Cardiac atrium fibroblast (primary cell): ENCODE measurements at places on chromosomes 7 and 10. TPM values are rescaled to one million over a fixed set of nuclear protein-coding genes. Genes with fewer than 3 reads are reported as not detected.

Gene CLRN3
- not detected in 2 replicates for total RNA-seq

Gene NKX6-2
- total RNA-seq = not detected in 2 replicates

Gene ABCC2
- total RNA-seq = 0.32 and 0.54 TPM in 2 replicates

Gene NEUROG3
- total RNA-seq = not detected in 2 replicates

Gene AS3MT
- total RNA-seq = 1.3 and 2.9 TPM in 2 replicates

Gene ABCB4
- 0.16 TPM in 1 of 2 replicates, not detected in the other for total RNA-seq

Gene MACROH2A2
- total RNA-seq = 7.6 and 9.7 TPM in 2 replicates

Gene AOC1
- total RNA-seq = not detected in 2 replicates

Gene RAMP3
- total RNA-seq = not detected in 2 replicates

Gene C10orf67
- not detected in 2 replicates for total RNA-seq

Gene GOLGA7B
- total RNA-seq = not detected in 2 replicates

Gene CAV2
- total RNA-seq = 66.9 and 76.2 TPM in 2 replicates

Gene ANKRD2
- 0.54 TPM in 1 of 2 replicates, not detected in the other for total RNA-seq

Gene FMC1
- 3.2 and 6.3 TPM in 2 replicates for total RNA-seq

Gene SHTN1
- total RNA-seq = 2.9 TPM in 2 replicates

Gene NFE2L3
- 1.1 and 2.4 TPM in 2 replicates for total RNA-seq

Gene GJD4
- total RNA-seq = not detected in 2 replicates

Gene ANKRD22
- total RNA-seq = 1.3 and 3.1 TPM in 2 replicates

Gene ADCYAP1R1
- not detected in 2 replicates for total RNA-seq

Gene SPDYE6
- total RNA-seq = not detected in 2 replicates

Gene EVX1
- total RNA-seq = not detected in 2 replicates

Gene MRC1
- total RNA-seq = under 0.01 TPM in 1 of 2 replicates, not detected in the other

Gene PDE1C
- total RNA-seq = 1.6 and 3.6 TPM in 2 replicates

Gene SEMA4G
- 0.81 and 4.2 TPM in 2 replicates for total RNA-seq

Gene C10orf143
- 1.6 TPM in 1 of 2 replicates, not detected in the other for total RNA-seq

Gene EXOC6
- total RNA-seq = 3.6 and 4.3 TPM in 2 replicates

Gene FKBP6
- total RNA-seq = not detected in 2 replicates

Gene PAPSS2
- 220 and 223 TPM in 2 replicates for total RNA-seq

Gene DMTF1
- 18.8 and 31.1 TPM in 2 replicates for total RNA-seq

Gene ODAD2
- total RNA-seq = not detected in 2 replicates

Gene HOXA10
- under 0.01 TPM in 1 of 2 replicates, not detected in the other for total RNA-seq

Gene TMEM140
- 1.6 and 8.1 TPM in 2 replicates for total RNA-seq

Gene PNLIP
- not detected in 2 replicates for total RNA-seq

Gene TCERG1L
- total RNA-seq = not detected in 2 replicates

Gene FFAR4
- total RNA-seq = not detected in 2 replicates

Gene HOXA5
- total RNA-seq = not detected in 2 replicates

Gene INSYN2A
- not detected in 2 replicates for total RNA-seq

Gene ATP6V0A4
- not detected in 2 replicates for total RNA-seq

Gene FAM221A
- 0.18 and 0.97 TPM in 2 replicates for total RNA-seq

Gene TRIL
- 0.72 and 0.97 TPM in 2 replicates for total RNA-seq
